ENCODE measurements at places on chromosomes 11 and 22.

GRCh38 chr22:23113847-23114720 is 27.7 kb downstream of the RSPH14 start:
- no peaks in the 10 kb centered on the region for H3K27me3 ChIP-seq
- no peak for DNase-seq
- no peak overlapping the region for H3K4me3 ChIP-seq
- no peak overlapping the region for H3K27ac ChIP-seq
- peaks cover 2% of the 10 kb centered on the region for H3K36me3 ChIP-seq

- no peak overlapping the region for H3K4me3 ChIP-seq
- DNase-seq, result no peak
- H3K4me1 ChIP-seq, result no peaks in the 10 kb centered on the region
- H3K36me3 ChIP-seq, result no peaks in the 10 kb centered on the region
Observed at GRCh38 chr11:132564091-132564885, 968.0 kb downstream of the OPCML start.

- no peak overlapping the region for H3K27ac ChIP-seq
- no peaks in the 10 kb centered on the region for H3K27me3 ChIP-seq
- peaks cover 15% of the 10 kb centered on the region for H3K4me1 ChIP-seq
- no peak overlapping the region for H3K4me3 ChIP-seq
- no peak for DNase-seq
- peaks cover 26% of the 10 kb centered on the region for H3K36me3 ChIP-seq
Observed at GRCh38 chr11:68543594-68543993, 83.0 kb downstream of the PPP6R3 start.

DNA sequence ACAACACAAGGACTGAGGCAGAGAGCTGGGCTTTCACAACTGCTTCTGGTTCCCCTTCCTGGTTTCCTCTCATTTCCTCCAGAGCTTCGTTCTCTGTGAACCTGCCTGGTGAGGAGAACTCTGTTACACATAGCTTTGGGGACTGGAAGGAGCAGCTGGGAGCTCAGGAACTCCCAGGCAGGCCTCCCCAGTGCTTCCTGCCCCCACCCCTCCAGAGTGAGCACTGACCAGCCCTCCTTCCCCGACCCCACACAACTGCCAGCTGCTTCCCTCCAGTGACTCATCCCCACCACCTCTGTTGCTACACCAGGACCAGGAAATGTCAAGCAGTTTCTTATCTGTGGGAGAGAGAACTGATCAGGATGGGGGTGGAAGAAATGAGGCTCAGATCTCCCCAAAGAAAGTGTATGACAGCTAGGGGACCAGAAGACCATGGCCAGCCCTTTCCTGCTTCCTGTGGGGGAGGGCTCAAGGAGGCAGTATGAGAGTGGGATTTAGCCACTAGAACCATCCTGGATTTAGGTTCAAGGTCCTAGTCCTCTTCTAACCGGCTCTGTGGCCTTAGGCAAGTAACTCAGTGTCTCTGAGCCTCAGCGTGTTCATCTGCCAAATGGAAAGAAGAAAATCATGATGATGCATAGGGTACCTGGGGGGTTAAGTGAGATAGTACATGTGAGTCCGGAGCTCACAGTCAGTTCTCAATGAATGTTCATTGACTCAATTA is 4.5 kb upstream of the TP53I11 start:
- peaks cover 10% of the 10 kb centered on the region for H3K4me1 ChIP-seq
- DNase-seq, result no peak
- H3K36me3 ChIP-seq, result no peaks in the 10 kb centered on the region
- H3K27ac ChIP-seq, result no peak overlapping the region
- H3K27me3 ChIP-seq, result peaks cover 3% of the 10 kb centered on the region

GRCh38 chr11:67999201-67999629 is 4.7 kb downstream of the UNC93B1 start:
- H3K36me3 ChIP-seq, result no peaks in the 10 kb centered on the region
- no peak overlapping the region for H3K4me3 ChIP-seq
- H3K4me1 ChIP-seq, result peaks cover 21% of the 10 kb centered on the region
- no peak overlapping the region for H3K27ac ChIP-seq
- no peak for DNase-seq

- no peak for DNase-seq
- H3K36me3 ChIP-seq, result peaks cover 1% of the 10 kb centered on the region
- no peaks in the 10 kb centered on the region for H3K4me1 ChIP-seq
- no peak overlapping the region for H3K4me3 ChIP-seq
- no peak overlapping the region for H3K27ac ChIP-seq
Observed at GRCh38 chr11:8426076-8426475, 162.4 kb upstream of the LMO1 start.

- H3K27ac ChIP-seq, result no peak overlapping the region
- no peaks in the 10 kb centered on the region for H3K36me3 ChIP-seq
- no peak overlapping the region for H3K4me3 ChIP-seq
- DNase-seq, result no peak
- no peaks in the 10 kb centered on the region for H3K4me1 ChIP-seq
- H3K27me3 ChIP-seq, result no peaks in the 10 kb centered on the region
Observed at GRCh38 chr22:26990503-26991189, 333.3 kb downstream of the MIAT start.

DNA sequence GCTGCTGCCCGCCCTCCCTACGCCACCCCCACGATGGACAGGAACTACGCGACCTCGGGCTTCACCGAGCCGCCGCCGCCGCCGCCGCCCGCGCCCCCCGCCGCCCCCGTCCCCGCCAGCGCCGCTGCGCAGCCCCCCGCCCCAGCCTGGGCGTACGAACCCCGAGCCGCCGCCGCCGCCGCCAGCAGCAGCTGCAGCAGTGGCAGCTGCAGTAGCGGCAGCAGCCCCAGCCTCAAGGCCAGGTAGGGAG is 407 bp downstream of the QSER1 start:
- peak overlapping the region; percentile 92 for H3K27ac ChIP-seq
- no peaks in the 10 kb centered on the region for H3K36me3 ChIP-seq
- peaks cover 24% of the 10 kb centered on the region for H3K4me1 ChIP-seq
- DNase-seq, result no peak
- peak overlapping the region; percentile 98 for H3K4me3 ChIP-seq

- peaks cover 12% of the 10 kb centered on the region for H3K4me1 ChIP-seq
- peak; percentile 21 for DNase-seq
- no peaks in the 10 kb centered on the region for H3K27me3 ChIP-seq
- no peak overlapping the region for H3K27ac ChIP-seq
- no peaks in the 10 kb centered on the region for H3K36me3 ChIP-seq
- H3K4me3 ChIP-seq, result peak overlapping the region; percentile 69
Observed at GRCh38 chr11:74397501-74398243, 561 bp downstream of the PGM2L1 start.

DNA sequence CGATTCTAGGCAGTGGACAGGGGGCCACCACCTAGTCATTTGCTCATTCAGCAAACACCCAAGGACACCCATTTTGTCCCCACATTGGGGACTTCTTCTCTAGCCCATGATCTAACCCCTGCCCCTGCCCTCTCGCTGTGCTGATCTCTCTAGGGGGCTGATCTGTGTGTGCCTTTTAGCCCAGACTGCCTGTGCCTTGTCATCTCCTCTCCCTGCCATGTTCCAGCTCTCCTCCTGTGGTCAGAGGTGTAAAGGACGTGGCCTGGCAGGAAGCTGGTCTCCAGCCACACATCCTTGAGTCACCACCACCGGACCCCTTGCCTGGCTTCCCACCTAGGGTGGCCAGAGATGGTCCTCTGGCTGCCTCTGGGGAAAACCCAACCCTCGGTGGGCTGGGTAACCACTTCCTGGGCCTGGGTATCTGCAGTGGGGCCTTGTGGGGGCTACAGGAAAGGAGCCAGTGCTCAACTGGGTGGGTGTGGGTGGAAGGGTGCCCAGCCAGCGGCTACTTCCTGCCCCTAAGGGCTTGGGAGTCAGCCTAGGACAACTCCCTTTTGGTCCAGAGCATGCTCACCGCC is 1.3 kb downstream of the CTSW start:
- peaks cover 15% of the 10 kb centered on the region for H3K36me3 ChIP-seq
- DNase-seq, result no peak
- H3K4me3 ChIP-seq, result no peak overlapping the region

- H3K36me3 ChIP-seq, result peaks cover 10% of the 10 kb centered on the region
- H3K4me3 ChIP-seq, result peak overlapping the region; percentile 88
- peak overlapping the region; percentile 98 for H3K27ac ChIP-seq
Observed at GRCh38 chr11:57668434-57668782, 494 bp downstream of the ZDHHC5 start.

- H3K4me1 ChIP-seq, result peaks cover 32% of the 10 kb centered on the region
- H3K36me3 ChIP-seq, result peaks cover 31% of the 10 kb centered on the region
- H3K27me3 ChIP-seq, result no peaks in the 10 kb centered on the region
- H3K4me3 ChIP-seq, result no peak overlapping the region
- no peak for DNase-seq
- no peak overlapping the region for H3K27ac ChIP-seq
Observed at GRCh38 chr22:35661464-35661863, 13.2 kb downstream of the APOL6 start.

DNA sequence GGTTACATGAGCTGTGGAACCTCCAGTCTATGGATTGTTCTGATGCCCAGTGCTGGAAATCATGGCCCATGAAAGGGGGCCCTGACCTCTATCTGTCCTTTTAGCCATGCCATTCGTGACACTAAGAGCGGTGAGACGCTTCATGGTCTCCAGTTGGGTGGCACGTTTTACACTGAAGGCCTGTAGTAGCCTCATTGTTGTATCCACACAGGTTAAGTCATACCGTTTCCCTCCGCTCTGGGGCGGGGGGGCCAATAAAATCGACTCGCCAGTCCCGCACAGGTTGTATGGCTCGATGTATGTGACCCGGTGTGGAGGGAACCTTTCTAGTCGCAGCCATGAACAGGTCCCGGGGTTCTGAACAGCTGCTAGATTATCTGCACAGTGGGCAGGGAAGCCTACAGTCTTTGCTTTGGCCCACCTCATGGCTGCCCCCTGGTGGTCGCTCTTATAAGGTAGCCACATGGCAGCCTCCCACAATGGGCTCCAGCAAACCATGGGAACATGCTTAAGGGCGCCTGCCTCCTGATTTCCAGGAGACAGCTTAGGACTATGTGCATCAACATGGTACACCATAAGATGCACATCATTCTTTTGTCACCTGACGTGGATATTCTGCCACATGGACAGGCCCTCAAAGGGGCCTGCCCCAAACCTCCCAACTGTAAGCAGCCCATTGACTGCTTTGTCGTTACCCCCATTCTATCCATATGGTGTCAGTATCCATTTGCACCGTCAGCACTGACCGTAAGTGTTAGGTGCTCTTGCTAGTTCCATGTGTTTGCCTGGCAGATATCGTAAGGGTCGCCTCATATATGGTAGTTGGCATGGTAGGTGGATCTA is 19.7 kb upstream of the APOL3 start:
- H3K4me1 ChIP-seq, result no peaks in the 10 kb centered on the region
- peak; percentile 56 for DNase-seq
- peak overlapping the region; percentile 30 for H3K4me3 ChIP-seq
- peaks cover 3% of the 10 kb centered on the region for H3K27me3 ChIP-seq
- H3K27ac ChIP-seq, result no peak overlapping the region
